ENCODE measurements at places on chromosomes 1 and 21.

GRCh38 chr1:15355968-15356625 lies 53.6 kb upstream of the EFHD2 start:
- DNase-seq = no peak

DNA sequence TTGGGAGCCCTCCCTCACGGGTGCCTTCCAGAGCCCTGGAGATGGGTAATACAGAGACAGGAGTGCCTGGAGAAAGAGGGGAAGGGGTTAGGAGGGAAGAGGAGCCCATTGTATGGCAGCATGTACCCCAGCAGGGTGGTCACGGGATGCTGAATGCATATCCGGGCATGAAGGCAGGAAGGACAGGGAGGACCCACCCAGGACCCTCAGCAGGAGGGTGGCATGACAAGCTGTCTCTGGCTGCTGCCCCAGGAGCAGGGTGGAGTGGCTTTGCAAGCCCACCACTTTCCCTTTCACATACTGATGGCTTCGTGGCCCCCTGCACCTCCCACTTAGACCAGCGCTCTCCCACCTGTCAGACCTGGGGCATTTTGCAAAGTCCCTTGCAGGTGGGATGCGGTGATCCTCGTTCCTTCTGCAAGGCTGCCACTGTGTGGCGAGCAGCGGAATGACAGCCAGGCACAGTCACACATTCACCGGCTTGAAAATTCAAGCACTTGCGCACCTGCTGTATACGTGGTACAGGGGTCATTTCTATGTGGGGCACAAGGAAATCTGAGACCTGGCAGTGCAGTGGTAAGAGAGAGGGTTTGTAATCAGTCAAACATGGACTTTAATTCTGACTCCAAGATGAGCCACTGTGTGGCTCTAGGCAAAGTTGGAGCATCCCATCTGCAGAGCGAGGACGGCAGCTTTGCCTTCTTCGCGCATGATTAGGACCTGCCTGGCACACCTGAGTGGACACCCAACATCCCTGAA lies 53.2 kb upstream of the TMEM51 start:
- peak; percentile 49 for DNase-seq

DNA sequence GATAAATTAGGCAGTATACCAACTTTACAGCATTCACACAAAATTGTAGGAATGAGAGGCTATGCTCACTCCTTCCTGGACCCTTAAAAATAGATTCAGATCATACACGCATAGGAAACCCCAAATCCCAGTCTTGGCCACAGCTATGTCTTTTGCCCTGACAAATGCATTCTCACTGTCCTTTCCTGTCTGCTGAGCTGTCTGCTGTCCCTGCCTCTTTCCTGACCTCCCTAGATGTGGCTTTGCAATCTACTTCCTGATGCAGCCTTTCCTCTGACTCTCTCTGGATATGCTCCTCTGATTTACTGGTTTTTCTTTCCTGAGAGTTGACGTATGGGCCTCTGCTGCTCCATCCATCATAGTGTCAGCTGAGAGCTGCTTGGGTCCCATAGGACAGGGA lies 59.8 kb upstream of the SLC35F3 start:
- no peak for DNase-seq

- DNase-seq = no peak
Observed at GRCh38 chr1:120133228-120133927, 42.9 kb downstream of the SEC22B start.

GRCh38 chr1:193111641-193112090 lies 6.5 kb upstream of the GLRX2 start:
- no peak for DNase-seq

DNA sequence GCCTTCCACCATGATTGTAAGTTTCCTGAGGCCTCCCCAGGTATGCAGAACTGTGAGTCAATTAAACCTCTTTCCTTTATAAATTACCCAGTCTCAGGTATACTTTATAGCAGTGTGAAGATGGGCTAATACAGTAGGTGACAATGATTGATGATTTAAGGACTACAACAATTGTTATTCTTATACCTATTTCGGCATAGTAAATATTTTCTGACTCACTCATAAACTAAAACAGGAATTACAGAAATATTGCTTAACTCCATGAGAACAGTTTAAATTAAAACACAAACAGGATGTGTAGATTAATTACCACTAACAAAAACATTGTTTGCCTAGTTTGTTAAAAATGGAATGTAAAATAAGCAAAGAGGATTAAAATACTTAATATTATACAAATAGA lies 839.9 kb downstream of the LTN1 start:
- DNase-seq = no peak

- no peak for DNase-seq
Observed at GRCh38 chr1:156698995-156699394, 6.4 kb downstream of the CRABP2 start.

- DNase-seq = no peak
Observed at GRCh38 chr1:116874733-116875249, 34.9 kb upstream of the PTGFRN start.

DNA sequence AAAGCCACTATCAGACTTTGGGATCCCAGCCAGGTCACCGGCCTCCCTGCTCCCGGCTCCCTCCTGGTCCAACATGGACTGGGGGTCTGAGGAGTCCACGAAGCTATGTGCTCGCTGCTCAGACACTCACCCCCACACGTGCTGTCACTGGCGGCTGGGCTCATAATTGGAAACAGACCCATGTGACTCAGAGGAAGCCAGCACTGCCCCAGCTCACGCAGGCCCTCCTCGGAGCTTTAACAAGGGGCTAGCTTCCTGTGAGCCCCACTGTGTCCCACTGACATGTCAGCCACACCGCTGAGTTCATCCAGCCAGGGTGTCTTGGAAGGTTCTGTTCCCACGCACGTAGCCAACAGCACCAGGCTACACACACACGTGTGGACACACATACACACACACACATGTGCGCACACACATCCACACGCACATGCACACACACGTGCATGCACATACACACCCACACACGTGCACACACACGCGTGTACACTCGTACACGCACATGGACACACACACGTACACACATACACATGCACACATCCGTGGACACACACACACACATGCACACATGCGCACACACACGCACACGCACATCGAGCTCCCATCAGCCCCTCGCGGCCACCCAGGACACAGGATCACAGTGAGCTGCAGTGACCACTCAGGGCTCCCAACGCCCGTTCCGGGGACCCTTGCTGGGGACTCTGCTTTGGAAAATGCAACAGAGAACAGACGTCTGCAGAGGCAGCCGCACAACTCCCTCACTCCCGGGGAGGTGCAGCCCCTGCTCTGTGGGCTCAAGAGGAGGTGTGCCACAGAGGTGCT lies 18.4 kb upstream of the COL6A2 start:
- no peak for DNase-seq

- DNase-seq = no peak
Observed at GRCh38 chr1:169371404-169371803, 3.4 kb downstream of the BLZF1 start.

DNA sequence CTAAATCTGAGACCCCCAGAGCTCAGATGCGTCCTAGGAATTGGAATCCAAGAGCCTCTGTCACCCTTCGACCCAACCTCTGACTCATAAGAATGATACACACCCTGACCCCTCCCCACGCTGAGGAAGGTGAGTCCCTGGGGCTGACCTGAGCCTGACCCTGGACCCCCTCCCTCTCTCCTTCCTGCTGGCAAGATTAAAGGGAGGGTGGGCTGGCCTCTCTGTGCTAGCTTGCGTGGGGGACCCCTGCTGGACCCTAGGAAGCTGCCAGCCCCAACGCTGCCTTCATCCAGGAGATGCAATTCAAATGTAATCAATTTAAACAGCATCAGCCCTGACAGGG lies 627 bp downstream of the PLEKHA6 start:
- DNase-seq = no peak

DNA sequence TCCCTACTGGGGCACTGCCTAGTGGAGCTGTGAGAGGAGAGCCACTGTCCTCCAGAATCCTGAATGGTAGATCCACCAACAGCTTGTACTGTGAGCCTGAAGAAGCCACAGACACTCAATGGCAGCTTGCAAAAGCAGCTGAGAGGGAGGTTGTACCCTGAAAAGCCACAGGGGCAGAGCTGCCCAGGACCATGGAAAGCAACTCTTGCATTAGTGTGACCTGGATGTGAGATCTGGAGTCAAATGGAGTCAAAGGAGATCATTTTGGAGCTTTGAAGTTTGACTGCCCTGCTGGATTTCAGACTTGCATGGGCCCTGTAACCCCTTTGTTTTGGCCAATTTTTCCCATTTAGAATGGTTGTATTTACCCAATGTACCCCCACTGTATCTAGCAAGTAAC lies 871.4 kb upstream of the PRMT6 start:
- no peak for DNase-seq

DNA sequence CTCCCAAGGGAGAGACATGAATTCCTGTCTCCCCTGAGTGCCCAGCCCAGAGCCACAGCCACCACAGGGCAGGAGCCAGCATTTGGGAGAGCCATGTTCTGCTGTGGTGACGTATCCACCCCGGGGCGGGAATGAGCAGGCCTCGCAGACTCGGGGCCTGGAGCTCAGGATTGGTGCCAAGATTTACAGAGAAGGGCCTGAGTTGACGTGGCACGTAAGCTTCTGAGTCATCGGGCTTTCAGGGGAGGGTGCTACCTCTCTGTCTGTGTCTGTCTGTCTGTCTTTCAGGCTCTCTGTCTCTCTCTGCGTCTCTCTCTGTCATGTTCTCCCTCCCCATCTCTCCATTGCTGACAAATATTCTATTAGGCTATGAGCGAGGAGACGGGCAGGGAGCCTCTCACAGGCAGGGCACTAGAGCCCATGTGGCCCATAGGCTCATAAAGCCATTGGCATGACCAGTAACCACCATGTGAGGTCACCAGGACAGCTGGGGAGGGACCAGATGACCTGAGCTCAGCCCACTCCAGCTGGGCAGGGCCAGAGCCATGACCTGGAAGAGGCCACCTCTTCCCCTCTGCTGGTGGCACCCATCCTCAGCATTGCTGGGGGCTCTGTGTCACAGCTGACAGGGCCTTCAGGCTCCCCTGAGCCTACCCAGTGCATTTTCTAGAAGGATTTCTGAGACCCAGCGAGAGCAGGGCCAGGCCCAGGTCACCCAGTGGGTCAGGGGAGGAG lies 300.0 kb upstream of the VAMP3 start:
- no peak for DNase-seq

DNA sequence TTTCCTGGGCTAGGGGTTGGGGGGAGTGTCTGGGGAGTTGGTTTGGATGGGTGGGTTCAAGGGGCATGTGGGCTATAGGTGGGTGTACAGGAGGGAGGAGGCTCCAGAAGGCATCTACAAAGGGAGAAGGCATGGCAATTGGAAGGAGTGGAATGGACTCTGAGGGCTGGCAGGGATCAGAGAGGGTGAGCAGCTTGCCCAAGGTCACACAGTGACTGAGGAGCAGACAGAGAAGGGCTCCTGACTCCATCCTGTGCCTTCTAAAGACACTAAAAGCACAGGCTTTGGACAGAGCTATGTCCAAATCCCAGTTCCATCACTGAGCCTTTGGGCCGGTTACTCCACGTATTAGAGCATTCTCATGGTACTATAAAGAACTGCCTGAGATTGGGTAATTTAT lies 151.8 kb downstream of the PTPRU start:
- DNase-seq = no peak

DNA sequence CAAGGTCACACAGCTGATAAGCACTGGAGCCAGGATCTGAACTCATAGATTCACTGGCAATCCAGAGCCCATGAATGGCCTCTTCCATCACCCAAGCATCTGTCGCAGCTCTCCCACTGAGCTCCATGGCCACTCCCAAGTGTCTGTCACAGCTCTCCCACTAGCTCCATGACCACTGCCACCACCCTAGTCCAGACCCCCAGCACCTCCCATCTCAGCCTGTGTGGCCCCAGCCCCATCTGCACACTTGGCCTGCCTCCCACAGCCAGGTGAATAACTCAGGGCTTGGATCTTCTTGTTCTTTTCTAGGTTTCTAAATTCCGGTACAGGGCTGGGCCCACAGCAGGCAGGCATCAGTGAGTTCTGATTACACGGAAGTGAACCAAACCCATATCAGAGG lies 76.0 kb downstream of the GLIS1 start:
- no peak for DNase-seq

DNA sequence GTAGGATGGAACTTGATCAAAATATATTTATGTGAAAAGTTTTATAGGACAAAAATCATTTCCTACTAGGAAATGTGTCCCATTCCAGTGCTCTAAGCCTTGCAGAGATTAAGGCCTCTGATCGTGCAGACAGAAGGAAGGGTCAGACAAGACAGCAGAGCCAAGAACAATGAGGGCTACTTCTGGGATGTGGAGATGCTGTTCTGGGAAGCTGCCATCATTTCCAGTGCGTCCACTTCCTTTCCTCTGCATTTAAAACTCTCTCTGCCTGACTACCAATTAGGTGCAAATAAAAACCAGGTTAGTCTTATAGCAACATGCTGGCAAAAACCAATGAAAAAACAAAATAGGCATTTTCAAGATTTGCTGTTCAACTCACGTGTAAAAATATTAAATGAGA lies 36.1 kb downstream of the BEND5 start:
- DNase-seq = no peak

GRCh38 chr1:24941564-24941963 lies 11.5 kb upstream of the RUNX3 start:
- no peak for DNase-seq

DNA sequence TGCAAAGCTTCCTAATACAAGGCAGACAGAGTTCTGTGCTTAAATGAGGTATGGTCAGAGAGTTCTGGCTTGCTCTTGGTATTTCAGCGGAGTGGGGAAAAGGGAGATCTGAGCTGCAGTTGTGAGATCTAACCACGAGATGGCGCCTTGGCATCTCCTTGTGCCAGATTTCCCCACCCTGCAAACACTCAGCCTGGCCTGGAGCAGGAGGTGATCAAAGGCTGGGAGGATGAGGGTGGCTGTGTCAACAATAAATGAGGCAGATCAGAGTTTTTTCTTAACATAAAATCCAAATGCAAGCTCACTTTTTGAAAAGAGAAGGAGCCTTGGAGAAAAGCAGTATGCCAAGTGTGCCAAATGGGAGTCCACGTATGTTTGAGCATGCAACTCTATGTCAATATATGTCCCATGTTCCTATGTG lies 4.1 kb upstream of the TFAP2E start:
- peak; percentile 44 for DNase-seq

- DNase-seq = no peak
Observed at GRCh38 chr1:8409606-8410005, 91.7 kb downstream of the SLC45A1 start.

All from COR-L47 (cell line).